Activated CD8-positive, alpha-beta T cell treated with anti-CD3 and anti-CD28 coated beads for 36 hours (primary cell): ENCODE measurements at places on chromosomes 5 and 9. TPM values are rescaled to one million over a fixed set of nuclear protein-coding genes. Genes with fewer than 3 reads are reported as not detected.
A peak's percentile ranks its signal among the peaks of the same experiment; 100 is the strongest.

- no peaks in the 10 kb centered on the region for H3K36me3 ChIP-seq
- H3K4me1 ChIP-seq = no peaks in the 10 kb centered on the region
- DNase-seq = no peak
Measured at GRCh38 chr9:133518200-133518599, 6.6 kb downstream of the MYMK start.

The NINJ1 gene
- total RNA-seq = 120 TPM

- no peak for DNase-seq
- H3K27ac ChIP-seq = no peak overlapping the region
- no peaks in the 10 kb centered on the region for H3K27me3 ChIP-seq
- H3K4me1 ChIP-seq = peaks cover 11% of the 10 kb centered on the region
- H3K36me3 ChIP-seq = peaks cover 4% of the 10 kb centered on the region
Measured at GRCh38 chr9:129108083-129108804, 2.3 kb downstream of the CRAT start.

- H3K27ac ChIP-seq = peak overlapping the region; percentile 25
- peak; percentile 71 for DNase-seq
- peaks cover 4% of the 10 kb centered on the region for H3K36me3 ChIP-seq
- H3K4me1 ChIP-seq = peaks cover 55% of the 10 kb centered on the region
Measured at GRCh38 chr5:67209141-67209771, 12.7 kb upstream of the CD180 start.

- H3K4me1 ChIP-seq = peaks cover 14% of the 10 kb centered on the region
- H3K36me3 ChIP-seq = no peaks in the 10 kb centered on the region
- H3K4me3 ChIP-seq = no peak overlapping the region
Measured at GRCh38 chr9:95749493-95749892, 126.0 kb upstream of the ERCC6L2 start.

The LCN1 gene
- not detected for total RNA-seq

DNA sequence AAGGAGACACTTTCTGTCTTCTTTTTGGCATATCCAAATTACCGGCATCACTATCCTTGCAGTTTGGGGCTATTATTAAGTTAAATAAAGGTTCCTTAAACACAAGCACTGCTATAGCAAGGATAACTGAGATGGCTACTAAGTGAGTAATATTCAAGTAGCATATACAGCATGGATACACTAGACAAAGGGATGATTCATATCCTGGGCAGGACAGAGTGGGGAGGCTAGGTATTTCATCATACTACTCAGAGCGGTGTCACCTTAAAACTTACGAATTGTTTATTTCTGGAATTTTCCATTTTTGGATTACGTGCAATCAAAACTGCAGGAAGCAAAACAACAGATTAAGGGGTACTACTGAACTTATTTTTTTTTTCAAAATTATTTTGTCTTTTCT lies 54.1 kb downstream of the FER start:
- DNase-seq = peak; percentile 10
- H3K36me3 ChIP-seq = peaks cover 33% of the 10 kb centered on the region

GRCh38 chr5:92962752-92963151 lies 618.3 kb downstream of the NR2F1-AS1 start:
- H3K27me3 ChIP-seq = no peaks in the 10 kb centered on the region
- no peak overlapping the region for H3K4me3 ChIP-seq
- H3K27ac ChIP-seq = no peak overlapping the region
- no peak for DNase-seq

- H3K4me1 ChIP-seq = no peaks in the 10 kb centered on the region
- H3K27ac ChIP-seq = no peak overlapping the region
- peaks cover 26% of the 10 kb centered on the region for H3K27me3 ChIP-seq
Measured at GRCh38 chr5:115345344-115345743, 48.9 kb upstream of the CCDC112 start.

GRCh38 chr5:138784590-138784989 lies 31.4 kb downstream of the CTNNA1 start:
- H3K36me3 ChIP-seq = no peaks in the 10 kb centered on the region
- H3K27me3 ChIP-seq = peaks cover 32% of the 10 kb centered on the region

The CDC20B gene
- not detected for total RNA-seq

The TMED7 gene
- 44.6 TPM for total RNA-seq

The SH2D3C gene
- total RNA-seq = 30.3 TPM

- no peak overlapping the region for H3K4me3 ChIP-seq
- H3K4me1 ChIP-seq = peaks cover 43% of the 10 kb centered on the region
- peaks cover 14% of the 10 kb centered on the region for H3K36me3 ChIP-seq
- DNase-seq = no peak
- H3K27me3 ChIP-seq = no peaks in the 10 kb centered on the region
Measured at GRCh38 chr5:40494631-40495236, 185.0 kb upstream of the PTGER4 start.

- H3K27ac ChIP-seq = no peak overlapping the region
- peaks cover under 1% of the 10 kb centered on the region for H3K27me3 ChIP-seq
- no peak for DNase-seq
- no peak overlapping the region for H3K4me3 ChIP-seq
- no peaks in the 10 kb centered on the region for H3K36me3 ChIP-seq
Measured at GRCh38 chr5:122173474-122174415, 44.4 kb downstream of the ZNF474 start.

- H3K36me3 ChIP-seq = no peaks in the 10 kb centered on the region
- DNase-seq = no peak
- peaks cover 2% of the 10 kb centered on the region for H3K27me3 ChIP-seq
- no peak overlapping the region for H3K4me3 ChIP-seq
- no peak overlapping the region for H3K27ac ChIP-seq
- H3K4me1 ChIP-seq = no peaks in the 10 kb centered on the region
Measured at GRCh38 chr9:99392986-99393385, 170.9 kb downstream of the SEC61B start.

DNA sequence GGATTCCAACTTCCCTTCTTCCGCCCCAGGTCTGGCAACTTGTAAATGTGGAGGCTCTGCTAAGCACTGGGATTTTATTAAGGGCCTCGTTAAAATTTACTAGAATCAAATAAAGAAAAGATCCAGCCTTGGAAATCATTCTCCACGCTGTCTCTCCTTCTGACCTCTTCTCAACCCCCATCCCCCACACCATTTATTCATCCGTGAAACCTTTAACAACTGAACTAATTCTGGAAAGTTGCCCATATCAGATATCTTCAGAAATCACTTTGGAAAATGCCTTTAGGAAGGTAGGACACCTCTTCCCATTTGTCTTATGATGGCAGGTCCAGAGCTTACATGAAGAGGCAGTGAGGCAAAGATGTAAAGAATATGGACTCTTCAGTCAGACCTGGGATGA lies 288.5 kb downstream of the SLIT3 start:
- H3K27ac ChIP-seq = no peak overlapping the region
- no peak overlapping the region for H3K4me3 ChIP-seq

The SNCAIP gene
- not detected for total RNA-seq

DNA sequence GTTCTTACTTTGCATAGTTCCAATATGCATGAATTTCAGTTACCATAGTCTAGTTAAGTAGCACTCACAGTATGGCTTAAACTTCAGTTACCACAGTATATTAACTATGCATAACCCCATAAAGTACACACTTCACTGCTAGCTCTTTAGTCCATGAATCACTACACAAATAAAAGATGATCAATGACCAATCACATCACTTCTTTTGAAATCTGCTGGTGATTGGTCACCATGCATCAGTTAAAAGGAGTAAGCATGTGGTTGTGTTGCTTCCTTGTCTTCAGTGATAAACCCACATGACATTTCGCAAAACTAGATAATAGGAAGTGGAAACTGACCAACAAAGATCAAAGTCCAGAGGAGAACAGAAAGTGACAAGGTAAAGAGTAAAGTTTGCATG lies 79.0 kb downstream of the TAF11L14 start:
- H3K36me3 ChIP-seq = no peaks in the 10 kb centered on the region
- no peaks in the 10 kb centered on the region for H3K27me3 ChIP-seq
- H3K27ac ChIP-seq = no peak overlapping the region
- no peaks in the 10 kb centered on the region for H3K4me1 ChIP-seq

- H3K27me3 ChIP-seq = peaks cover 11% of the 10 kb centered on the region
- H3K4me1 ChIP-seq = peaks cover 12% of the 10 kb centered on the region
- H3K36me3 ChIP-seq = no peaks in the 10 kb centered on the region
Measured at GRCh38 chr9:4762886-4763541, 22.0 kb upstream of the AK3 start.

DNA sequence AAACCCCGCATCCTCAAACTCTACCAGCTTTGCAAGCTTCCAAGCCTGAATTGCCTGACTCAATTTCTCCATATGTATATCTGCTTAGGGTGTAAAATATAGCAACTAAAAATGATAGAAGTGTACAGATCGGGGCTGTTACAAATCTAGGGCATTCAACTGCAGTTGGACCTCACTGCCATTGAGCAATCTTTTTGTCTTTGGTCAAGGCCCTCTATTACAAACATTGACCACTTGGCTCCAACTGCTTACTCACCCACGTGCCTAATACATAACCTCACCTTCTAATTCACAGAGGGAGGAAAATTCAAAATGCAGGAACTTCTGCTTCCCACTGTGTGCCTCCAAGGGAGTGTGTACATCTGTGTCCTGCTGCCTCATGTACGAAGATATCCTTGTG lies 10.0 kb downstream of the LRRC70 start:
- no peak overlapping the region for H3K27ac ChIP-seq
- H3K4me3 ChIP-seq = no peak overlapping the region
- DNase-seq = no peak

DNA sequence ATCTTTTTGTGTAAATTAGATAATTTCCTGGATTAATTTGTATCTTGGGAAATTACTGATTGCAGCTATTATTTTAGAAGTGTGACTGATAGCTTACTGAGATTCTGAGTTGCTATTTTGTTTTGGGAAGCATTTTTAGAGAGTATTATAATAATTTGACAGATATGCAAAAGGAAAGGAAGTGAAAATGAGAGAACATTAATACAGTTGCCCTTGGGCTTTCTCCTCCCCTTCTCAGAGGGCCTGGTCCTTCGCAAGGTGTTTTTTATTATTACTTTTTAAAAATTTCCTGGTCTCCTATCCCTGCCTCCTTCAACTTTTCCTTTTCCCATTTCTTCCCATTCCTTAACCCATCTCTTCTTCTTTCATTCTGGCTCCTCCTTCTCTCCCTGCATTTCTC lies 32.6 kb downstream of the UBAP1 start:
- H3K27ac ChIP-seq = no peak overlapping the region
- no peak for DNase-seq
- peaks cover 10% of the 10 kb centered on the region for H3K4me1 ChIP-seq
- no peaks in the 10 kb centered on the region for H3K27me3 ChIP-seq

DNA sequence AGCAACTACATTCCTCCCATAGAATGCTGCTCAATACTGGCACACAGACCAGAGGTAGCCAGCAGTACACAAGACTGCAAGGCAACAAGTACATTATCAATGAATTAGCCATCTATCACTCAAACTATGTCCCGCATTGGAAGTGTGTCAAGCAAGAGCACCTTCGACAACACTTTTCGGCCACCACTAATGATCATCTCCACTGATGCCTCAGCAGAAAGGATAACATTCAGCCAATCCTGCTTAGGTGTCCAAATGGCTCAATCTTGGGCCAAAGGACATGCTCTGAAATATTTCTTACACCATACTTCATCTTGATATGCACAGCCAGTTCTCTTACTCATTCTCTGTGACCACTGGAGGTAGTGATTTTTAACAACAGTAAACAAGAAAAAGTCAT lies 25.0 kb downstream of the SKP1 start:
- DNase-seq = no peak
- peaks cover 64% of the 10 kb centered on the region for H3K4me1 ChIP-seq
- no peak overlapping the region for H3K4me3 ChIP-seq

DNA sequence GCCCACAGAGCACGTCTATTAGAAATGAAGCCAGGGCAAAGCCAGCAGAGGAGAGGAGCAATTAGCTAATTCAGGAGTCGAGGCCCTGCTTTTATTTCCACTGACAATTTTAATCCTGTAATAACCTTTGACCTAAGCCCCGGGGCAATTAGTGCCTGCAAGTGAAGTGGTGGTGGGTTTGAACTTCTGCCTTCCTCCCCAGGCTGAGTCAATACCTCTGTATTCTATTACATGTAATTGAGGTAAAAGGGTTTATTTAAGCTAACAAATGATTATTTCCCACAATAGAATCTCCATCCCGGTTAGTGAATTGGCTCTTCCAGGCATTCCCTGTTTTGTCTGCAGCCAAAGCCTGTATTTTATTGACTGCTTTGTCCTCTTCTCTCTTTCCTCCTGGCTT lies 49.9 kb downstream of the FGF18 start:
- peaks cover 13% of the 10 kb centered on the region for H3K27me3 ChIP-seq
- no peak overlapping the region for H3K4me3 ChIP-seq
- no peak overlapping the region for H3K27ac ChIP-seq
- no peaks in the 10 kb centered on the region for H3K36me3 ChIP-seq
- H3K4me1 ChIP-seq = no peaks in the 10 kb centered on the region

The NR5A1 gene
- total RNA-seq = not detected

- no peaks in the 10 kb centered on the region for H3K27me3 ChIP-seq
- peaks cover 9% of the 10 kb centered on the region for H3K36me3 ChIP-seq
- H3K4me1 ChIP-seq = peaks cover 33% of the 10 kb centered on the region
- peak overlapping the region; percentile 83 for H3K27ac ChIP-seq
- H3K4me3 ChIP-seq = peak overlapping the region; percentile 98
Measured at GRCh38 chr5:79236970-79237739, 1.2 kb downstream of the JMY start.

DNA sequence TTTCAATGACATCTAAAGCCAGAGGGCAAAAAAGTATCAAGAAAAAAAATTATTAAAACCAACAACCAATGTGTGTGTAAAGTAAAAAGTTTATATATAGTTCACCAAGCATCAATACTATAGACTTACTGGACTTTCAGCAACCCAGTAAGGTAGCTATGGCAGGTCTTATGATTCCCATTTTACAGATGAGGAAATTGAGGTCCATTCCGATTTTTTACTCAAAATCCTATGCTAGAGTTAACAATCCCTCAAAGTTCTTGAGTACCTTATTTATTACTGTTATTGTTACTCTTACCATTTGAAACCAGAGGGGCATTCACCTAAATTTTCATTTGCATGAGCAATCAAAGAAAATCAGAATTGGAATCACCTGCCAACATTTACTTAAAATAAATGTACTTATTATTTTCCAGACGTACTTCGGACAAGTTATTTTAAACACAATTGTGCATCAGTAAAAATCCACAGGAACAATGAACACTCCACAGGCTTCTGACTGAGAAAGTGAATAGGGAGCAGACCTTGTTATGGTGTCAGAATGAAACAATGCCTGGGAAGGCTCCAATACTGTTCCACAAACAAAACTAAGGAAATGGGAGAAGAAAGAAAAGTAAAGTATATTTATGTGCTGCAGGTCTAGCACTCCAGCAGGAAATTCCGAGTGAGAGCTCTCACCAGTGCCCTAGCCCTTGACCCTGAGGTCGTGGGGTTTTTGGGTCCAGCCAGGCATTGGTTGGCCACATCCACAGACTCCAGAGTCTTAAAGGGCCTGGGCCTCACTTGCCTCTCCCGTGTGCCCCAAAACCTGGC lies 229.9 kb downstream of the PIK3R1 start:
- H3K4me3 ChIP-seq = no peak overlapping the region
- H3K36me3 ChIP-seq = no peaks in the 10 kb centered on the region
- no peak overlapping the region for H3K27ac ChIP-seq
- H3K4me1 ChIP-seq = peaks cover 27% of the 10 kb centered on the region
- no peak for DNase-seq

The DMRT3 gene
- total RNA-seq = not detected

The PRDM9 gene
- not detected for total RNA-seq

The ORM2 gene
- not detected for total RNA-seq

The ANXA1 gene
- 33.5 TPM for total RNA-seq
